BJ (cell line): ENCODE measurements at places on chromosomes 3 and 15.

DNA sequence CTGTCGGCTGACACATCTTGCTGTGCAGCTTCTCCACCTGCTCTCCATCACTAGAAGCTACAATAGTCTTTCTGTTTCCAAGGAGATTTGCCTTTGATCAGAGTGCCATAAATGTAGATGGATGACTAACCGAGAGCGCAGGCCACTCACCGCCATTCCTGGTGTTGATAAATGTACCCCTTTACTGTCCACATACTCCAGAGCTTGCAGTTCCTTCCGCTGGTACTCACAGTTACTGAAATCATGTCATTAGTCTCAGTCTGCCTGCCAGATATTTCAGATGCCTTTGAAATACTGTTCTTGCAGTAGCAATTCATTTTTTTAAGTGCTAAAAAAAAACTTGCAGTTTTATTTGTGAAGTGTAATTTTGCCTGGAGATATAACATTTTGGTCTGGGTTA is 72.3 kb downstream of the BLM start:
- no peak for DNase-seq

- DNase-seq: no peak
Measured at GRCh38 chr3:166462891-166463470, 625.8 kb upstream of the BCHE start.

GRCh38 chr15:40921949-40922607 is 7.1 kb upstream of the DLL4 start:
- DNase-seq: no peak

- no peak for DNase-seq
Measured at GRCh38 chr3:96334779-96335178, 479.6 kb upstream of the EPHA6 start.

- DNase-seq: no peak
Measured at GRCh38 chr3:159989973-159990846, 1.6 kb downstream of the IL12A start.

DNA sequence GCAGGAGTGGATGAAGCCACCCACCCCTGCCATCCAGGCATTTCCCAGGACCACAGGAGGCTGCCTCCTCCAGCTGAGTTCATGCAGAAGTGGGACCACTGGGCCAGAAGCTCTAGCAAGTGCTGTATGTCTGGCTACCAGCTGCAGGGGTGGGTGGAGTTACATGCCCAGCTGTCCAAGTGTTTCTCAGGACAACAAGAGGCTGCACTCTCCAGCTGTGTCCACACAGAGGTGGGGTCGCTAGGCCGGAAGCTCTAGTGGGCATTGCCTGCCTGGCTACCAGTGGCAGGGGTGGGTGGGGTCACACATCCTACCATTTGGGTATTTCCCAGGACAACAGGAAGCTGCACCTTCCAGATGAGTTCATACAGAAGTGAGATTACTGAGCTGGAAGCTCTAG is 234.0 kb upstream of the PPP2R3A start:
- DNase-seq: no peak

GRCh38 chr3:17384567-17385296 is 357.7 kb downstream of the TBC1D5 start:
- no peak for DNase-seq

- no peak for DNase-seq
Measured at GRCh38 chr3:164390046-164390445, 688.2 kb downstream of the SI start.

- DNase-seq: peak; percentile 55
Measured at GRCh38 chr15:90592131-90592881, 62.6 kb downstream of the CRTC3 start.

DNA sequence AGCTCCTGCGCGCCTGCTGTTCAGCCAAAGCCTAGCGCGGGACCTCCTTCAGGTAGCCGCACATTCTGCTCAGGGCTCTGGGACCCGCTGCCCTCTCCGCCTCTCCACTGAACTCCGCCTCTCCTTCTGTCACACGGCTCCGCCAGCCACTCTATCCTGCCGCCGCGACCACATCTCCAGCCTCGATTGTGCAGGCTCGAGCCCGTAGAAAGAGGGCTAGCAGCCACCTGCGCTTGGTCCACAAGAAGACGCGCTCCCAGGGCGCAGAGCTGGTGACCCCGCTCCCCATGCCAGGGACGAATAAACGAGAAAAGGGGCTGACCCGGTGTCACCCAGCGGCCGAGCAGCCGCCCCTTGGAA is 1.1 kb upstream of the VIPR1 start:
- no peak for DNase-seq

DNA sequence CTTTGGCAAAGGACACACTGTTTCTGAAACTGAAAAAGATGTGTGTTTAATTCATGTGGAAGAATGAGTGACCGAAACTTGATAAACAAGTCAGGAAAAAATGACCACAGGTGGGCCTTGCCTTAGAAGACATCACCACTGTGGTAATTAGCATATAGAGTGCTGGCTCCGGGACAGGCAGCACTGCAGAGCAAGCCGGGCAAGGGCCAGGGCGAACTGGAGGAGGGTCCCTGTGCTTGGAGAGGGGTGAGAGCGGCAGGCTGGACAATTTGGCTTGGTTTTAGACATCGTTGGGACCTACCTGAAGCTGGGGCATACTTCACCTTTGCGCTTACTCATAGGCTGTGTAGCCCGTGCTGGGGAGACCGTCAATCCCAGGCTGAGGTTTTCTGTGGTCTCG is 8.2 kb downstream of the RTP3 start:
- no peak for DNase-seq

- DNase-seq: no peak
Measured at GRCh38 chr3:129592381-129593131, 13.9 kb downstream of the PLXND1 start.

DNA sequence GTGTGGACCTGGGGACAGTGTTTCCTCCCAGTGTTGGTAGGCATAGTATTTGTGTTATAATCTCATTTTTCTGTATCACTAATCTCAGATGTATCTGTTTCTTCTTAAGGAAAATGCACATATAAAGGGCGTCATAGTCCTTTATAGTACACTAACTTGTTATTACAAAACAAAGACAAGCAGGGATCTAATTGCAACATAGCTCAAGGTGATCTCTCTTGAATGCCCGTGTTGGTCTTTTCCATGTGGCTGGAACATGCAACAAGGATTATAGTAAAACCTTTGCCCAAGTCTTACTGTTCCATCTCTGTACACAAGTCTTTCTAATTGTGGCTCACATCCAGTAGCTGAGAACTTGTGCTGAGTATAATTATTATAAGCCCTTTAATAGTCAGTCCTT is 3.5 kb upstream of the GPR87 start:
- no peak for DNase-seq

GRCh38 chr15:89171136-89172072 is 50.0 kb downstream of the RLBP1 start:
- no peak for DNase-seq
